AML-193 (cell line): ENCODE measurements at places on chromosomes 5 and 9.

- DNase-seq, result no peak
These were observed 2.3 kb downstream of the P4HA2 start for GRCh38 chr5:132225165-132226032.

- DNase-seq, result no peak
These were observed 6.6 kb upstream of the STC2 start for GRCh38 chr5:173334808-173335207.

DNA sequence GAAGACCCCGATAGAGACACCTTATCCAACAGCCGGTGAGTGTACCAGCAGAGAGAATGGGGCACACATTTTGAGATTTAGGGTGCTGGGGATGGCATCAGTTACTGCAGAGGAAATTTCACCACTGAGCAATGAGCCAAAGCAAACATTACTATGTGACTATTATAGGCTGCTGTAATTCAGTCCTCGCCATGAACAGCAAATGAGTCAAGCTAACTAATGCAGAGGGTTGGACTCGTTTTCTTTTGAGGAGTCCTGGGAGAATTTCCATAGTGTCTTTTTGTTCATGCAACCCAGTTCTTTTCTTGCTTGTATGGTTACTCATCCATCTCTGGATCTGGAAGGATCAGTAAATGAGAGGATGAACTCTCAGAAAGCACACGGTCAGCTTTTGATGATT lies 323.8 kb downstream of the PSAT1 start:
- no peak for DNase-seq

- DNase-seq, result no peak
These were observed 543.8 kb downstream of the CSNK1G3 start for GRCh38 chr5:124055751-124056150.

- DNase-seq, result no peak
These were observed 93.6 kb downstream of the SH3TC2 start for GRCh38 chr5:148969291-148969690.

DNA sequence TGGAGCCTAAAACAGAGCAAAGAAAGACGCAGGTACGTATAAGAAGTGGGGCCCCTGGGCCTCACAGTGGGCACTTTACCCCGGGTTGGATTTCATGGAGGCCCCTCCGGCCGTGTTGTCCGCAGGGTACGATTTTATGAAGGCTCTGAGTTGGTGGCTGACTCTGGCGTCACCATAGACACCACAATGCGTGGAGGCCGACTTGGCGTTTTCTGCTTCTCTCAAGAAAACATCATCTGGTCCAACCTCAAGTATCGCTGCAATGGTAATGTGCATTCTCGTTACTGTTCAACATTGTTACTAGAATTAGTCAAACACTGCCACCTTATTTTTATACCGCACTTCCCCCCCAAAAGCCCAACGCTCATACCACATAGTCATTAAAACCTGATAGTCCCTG lies 47.1 kb downstream of the THBS4 start:
- DNase-seq, result no peak
